GM23248 (cell line): ENCODE measurements at places on chromosomes 16 and 17.
A peak's percentile ranks its signal among the peaks of the same experiment; 100 is the strongest.

DNA sequence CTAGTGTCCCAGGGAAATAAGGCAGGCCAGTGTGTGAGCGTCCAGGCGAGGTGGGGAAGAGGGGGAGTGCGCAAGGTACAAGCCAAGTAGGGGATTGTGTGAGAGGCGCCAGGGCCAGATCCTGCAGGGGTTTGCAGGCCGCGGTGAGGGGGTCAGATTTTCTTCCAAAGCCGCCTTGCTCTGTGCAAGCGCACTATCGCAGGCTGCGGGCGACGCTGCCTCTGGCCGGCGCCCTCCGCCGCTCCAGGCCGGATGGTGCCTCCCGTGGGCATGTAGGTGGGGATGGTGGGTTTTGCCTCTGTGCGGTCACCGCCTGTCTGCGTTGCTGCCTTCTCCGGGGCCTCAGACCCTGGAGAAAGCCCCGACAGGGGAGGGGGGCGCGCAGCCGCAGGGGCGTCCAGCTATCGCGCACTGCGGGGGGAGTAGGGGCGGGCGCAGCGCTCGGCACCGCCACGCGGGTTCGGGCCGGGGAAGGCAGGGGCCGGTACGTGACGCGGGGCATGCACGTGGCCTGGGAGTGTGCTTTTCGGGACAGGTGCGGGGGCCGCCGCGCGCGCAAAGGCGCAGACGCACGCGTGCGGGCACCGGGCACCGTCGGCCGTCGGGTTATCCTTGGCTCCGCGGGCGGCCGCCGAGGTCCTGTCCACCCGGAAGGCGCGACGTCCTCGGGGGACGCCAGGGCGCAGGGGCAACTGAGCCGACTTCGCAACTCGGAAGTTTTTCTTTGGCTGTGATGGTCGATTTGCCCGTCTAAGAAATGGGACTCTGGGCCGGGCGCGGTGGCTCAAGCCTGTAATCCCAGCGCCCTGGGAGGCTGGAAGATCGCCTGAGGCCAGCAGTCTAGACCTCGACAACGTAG, 1.1 kb upstream of the HAPSTR1 start:
- peak; percentile 50 for DNase-seq

- DNase-seq = no peak
These were observed 3.0 kb downstream of the NUBP2 start for GRCh38 chr16:1785846-1786170.

- no peak for DNase-seq
These were observed 160.3 kb upstream of the DYNLRB2 start for GRCh38 chr16:80380514-80380913.

GRCh38 chr17:39617100-39617445, 9.4 kb upstream of the NEUROD2 start:
- DNase-seq = no peak

GRCh38 chr17:57444682-57445450, 188.5 kb downstream of the MSI2 start:
- no peak for DNase-seq

- DNase-seq = peak; percentile 80
These were observed at the start of gene SIRT7 for GRCh38 chr17:81917565-81918332. TSS of gene SIRT7 (minus strand) at chr17:81918176. CDS start at chr17:81918131, 45 bp downstream.

DNA sequence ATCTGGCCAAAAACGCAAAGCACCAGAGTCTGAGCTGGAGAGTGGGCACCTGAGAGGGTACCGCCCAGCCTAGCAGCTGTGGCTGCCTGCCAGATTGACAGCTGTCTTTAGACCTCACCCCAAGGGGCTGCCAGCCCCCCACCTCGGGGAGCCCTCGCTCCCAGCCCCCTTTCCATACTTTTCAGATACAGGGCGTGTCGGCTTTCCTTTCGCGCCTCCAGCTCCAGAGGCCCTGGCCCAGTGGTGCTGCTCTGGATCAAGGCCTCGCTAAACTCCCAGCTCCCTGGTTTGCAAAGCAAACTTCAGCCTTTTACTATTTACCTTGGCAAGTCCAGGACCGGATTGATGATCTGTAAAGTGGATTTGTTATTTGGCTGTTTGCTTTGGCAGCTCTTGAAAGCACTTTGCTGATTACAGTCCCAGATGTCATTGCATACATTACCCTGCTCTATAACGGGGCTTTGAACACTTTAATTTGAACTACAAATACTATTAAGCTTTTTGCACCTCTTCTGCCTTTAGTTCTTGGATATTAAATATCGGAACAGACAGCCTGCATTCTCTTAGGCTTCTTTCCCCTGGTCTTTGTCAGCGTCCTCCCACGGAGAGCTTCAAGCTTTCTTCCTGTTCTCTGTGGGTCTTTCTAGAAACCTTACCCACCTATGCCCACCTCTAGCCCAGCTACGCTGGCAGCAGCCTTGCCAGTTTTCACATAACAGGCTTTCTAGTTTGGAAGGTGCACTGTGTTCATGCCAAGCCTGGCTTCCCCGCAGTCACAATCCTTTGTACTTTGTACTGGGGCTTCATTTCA, 63.6 kb upstream of the TBX2 start:
- DNase-seq = no peak

GRCh38 chr17:17565471-17566339, 25.8 kb downstream of the PEMT start:
- no peak for DNase-seq

- DNase-seq = no peak
These were observed 606.0 kb upstream of the SALL1 start for GRCh38 chr16:51757124-51757470.

DNA sequence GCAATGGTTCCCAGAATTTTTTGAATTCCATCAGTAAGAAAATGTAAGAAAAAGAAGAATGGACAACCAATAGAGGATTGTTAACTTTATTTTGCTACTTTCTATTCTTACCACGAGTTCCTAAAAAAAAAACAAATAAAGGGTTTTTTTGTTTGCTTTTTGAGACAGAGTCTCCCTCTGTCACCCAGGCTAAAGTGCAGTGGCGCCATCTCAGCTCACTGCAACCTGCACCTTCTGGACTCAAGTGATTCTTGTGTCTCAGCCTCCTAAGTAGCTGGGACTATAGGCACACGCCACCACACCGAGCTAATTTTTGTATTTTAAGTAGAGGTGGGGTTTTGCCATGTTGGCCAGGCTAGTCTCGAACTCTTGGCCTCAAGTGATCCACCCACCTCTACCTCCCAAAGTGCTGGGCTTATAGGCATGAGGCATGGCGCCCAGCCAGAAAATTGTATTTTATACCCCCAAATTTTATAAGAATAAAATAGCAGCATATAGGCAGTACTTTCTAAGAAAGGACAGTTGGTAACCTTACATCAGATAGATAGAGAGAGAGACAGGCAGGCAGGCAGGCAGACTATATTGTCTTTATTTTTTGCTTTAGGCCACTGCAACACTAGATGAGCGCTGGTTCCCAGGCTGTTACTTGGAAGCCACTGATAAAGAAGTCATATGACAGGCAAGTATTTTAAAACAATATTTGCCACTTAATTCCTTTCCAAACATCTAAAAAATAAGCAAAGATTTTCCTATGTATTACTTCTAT, 127.5 kb downstream of the VPS53 start:
- DNase-seq = no peak
